Activated naive CD4-positive, alpha-beta T cell treated with anti-CD3 and anti-CD28 coated beads for 36 hours (primary cell): ENCODE measurements at places on chromosomes 13 and 19. TPM values are rescaled to one million over a fixed set of nuclear protein-coding genes. Genes with fewer than 3 reads are reported as not detected.

Gene IGFL4
- not detected for total RNA-seq

DNA sequence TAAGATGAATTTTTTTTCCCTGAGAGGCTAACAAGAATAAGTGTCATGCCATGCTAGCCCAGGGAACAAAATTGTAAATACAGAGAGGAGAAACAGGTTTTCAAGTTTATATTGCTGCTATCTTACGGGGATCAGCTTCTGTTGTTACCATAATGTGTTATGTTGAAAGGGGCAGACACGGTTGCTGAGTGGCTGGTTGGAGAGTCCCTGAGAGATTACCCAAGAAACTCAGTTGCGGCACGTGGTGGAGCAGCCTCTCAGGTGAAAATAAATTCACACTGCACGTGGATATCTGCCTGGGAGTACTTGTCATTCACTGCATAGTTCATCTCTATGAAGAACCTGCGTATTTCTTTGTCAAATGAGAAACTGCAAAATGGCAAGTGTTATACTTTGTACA is 293.6 kb downstream of the TDRD3 start:
- DNase-seq: no peak

- no peak for DNase-seq
Observed at GRCh38 chr13:102033857-102034331, 368.0 kb downstream of the FGF14 start.

Gene IL4I1
- total RNA-seq: 7.5 TPM

Gene MYADM
- 13.9 TPM for total RNA-seq

Gene POSTN
- total RNA-seq: not detected

Gene AMER2
- not detected for total RNA-seq

Gene CGB1
- not detected for total RNA-seq

GRCh38 chr19:40219721-40220276 is 1.6 kb upstream of the TTC9B start:
- DNase-seq: no peak
